ENCODE measurements at places on chromosomes 1 and 21.

GRCh38 chr1:83676106-83676505 lies 322.8 kb downstream of the TTLL7 start:
- DNase-seq, result no peak

DNA sequence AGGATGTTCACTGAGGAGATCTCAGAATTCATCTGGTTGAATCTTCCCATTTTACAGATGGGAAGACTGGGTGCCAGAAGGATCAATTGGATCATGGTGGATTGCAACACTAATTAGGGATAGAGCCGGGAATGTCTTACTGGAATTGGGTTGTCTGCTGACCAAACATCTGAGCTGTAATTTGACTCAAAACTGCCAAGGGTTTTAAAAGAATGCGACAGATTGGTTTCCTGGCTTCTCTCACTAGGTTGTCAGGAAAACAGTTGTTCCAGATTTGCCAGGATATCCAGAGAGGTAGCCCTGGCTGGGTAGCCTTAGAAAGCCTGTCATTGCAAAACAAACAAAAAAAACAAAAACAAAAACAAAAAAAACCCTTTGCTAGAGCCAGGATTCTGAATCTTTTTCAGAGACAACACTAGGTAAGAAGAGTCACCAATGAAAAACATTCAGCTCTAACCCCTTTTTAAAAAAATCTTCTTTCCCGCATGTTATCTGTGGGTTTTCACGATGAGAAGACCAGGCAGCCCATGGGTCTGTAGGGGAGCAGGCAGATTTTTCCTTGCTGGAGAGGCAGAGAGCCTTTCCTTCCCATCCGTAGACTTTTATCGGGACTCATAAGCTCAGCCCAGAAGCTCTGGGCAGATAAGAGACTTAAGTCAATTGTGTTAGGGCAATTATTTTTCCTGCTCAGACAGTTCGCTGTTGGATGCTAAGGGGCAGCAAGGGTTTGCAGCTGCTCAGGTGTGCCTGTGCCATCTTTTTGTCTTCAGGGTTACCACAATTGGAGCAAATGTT lies 418.9 kb downstream of the PRDM2 start:
- DNase-seq, result no peak

GRCh38 chr1:43143441-43143888 lies 28.6 kb downstream of the EBNA1BP2 start:
- DNase-seq, result no peak

DNA sequence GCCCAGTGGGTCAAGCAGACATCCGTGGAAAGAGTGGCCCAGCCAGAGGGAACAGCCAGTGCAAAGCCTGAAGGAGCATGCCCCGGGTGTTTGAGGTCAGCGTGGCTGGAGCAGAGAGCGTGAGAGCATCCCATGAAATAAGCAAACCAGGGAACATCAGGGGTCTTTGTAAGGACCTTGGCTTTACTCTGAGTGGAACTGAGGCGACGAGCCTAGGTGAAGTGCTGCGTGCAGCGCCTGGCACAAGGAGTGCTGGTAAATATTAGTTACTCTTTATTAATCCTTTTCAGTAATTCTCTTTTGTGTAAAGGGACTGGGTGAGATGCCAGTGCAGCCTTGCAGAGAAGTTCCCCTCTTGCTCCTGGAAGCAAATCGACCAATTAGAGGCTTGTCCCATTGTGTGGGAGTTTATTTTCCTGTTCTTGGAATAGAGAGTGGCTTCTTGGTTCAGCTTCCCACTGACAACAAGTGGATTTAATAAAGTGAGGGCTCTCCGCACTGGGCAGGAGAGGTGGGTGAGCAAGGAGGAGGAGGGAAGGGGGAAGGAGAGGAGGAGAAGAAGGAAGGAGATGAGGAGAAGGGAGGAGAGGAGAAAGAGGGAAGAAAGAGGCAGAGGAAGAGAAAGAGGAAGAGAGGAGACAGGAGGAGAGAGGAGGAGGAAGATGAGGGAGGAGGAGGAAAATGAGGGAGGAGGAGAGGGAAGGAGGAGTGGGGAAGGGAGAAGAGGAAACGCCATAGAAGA lies 37.6 kb upstream of the DISP3 start:
- DNase-seq, result no peak

DNA sequence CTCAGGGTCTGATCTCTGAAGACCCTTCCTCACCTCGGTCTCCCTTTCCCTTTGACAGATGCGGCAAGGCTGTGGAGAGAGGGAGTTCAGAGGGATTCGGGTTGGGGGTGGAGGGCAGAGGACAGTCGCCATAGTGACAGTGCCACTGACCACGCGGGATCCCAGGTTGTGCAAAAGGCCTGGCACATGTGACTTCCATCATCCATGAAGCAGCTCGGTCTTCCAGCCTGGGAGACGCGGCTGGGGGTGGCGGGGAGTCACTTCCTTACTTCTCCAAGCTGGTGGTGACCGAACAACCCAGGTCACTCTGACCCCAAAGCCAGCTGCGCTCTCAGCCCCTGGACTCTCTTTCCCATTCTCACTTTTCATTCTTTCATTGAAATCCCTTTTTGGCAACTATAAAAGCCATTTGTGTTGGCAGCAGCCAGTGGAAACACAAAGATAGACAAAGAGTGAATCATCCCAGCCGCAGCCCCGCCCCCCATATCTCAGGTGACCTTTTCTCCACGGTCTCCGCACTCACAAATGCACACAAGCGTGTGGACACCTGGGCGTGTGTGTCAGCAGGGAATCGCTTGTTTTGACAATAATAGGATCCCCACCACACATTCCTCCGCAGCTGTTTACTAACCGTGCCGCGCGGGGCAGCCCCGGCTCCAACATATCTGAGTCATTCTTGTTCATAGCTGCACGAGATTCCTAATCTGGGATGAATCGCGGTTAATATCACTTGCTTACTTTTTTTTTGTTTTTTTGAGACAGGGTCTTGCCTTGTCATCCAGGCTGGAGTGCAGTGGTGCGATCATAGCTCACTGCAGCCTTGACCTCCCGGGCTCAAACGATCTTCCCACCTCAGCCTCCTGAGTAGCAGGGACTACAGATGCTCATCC lies 68.3 kb downstream of the DHRS3 start:
- DNase-seq, result no peak

DNA sequence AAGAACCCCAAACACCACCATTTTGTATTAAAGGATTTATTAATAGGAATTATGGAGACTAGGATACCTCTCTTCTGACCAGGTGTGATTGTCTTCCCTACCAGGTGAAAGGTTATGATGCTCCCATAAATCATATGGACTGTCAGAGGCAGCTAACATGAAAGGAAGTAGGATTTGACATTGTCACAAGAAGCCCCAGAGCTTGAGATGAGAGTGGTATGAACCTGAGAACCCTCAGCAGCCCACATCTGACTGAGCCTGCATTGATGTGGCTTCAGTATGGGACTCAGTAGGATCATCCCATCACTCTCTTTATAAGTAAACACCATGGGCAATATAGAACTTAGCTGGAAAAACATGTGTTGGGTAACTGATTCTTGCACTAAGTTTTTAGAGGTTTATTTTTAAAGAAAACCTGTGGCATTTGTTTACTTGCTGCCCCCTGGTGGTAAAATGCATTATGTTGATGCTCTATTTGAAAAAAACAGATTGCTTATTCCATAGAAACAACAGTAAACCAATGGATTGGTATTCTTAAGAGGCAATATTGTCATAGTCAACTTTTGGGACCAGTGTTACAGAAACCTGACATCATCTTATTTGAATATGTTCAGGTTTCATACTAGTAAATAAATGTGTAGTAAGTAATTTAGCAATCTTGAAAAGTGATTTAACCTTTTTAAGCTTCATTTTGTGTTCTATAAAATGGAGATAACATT lies 16.6 kb upstream of the CACYBP start:
- DNase-seq, result no peak

- DNase-seq, result no peak
These were observed 53.5 kb downstream of the SLC37A1 start for GRCh38 chr21:42567214-42567555.

- DNase-seq, result no peak
These were observed 44.1 kb downstream of the NIBAN1 start for GRCh38 chr1:184930232-184930631.

- no peak for DNase-seq
These were observed 151.0 kb downstream of the CDC7 start for GRCh38 chr1:91651661-91652071.

DNA sequence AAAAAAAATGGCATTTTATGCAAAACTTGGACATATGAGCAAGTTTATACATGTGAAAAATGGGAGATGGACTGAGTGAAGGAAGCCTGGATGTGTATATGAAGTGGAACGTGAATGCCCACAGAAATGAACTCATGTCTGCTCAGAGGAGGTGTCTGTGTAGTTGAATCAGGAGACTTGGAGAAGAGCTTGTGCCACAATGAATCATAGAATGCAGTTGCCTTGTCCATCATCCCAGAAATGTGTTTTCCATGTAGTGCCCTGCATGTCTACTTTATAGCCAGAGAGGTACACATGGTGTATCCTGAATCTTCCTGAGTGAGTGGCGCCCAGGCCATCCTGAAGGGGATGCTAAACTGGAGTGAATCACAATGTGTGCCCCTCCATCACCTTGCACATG lies 2.6 kb upstream of the ILDR2 start:
- DNase-seq, result no peak

DNA sequence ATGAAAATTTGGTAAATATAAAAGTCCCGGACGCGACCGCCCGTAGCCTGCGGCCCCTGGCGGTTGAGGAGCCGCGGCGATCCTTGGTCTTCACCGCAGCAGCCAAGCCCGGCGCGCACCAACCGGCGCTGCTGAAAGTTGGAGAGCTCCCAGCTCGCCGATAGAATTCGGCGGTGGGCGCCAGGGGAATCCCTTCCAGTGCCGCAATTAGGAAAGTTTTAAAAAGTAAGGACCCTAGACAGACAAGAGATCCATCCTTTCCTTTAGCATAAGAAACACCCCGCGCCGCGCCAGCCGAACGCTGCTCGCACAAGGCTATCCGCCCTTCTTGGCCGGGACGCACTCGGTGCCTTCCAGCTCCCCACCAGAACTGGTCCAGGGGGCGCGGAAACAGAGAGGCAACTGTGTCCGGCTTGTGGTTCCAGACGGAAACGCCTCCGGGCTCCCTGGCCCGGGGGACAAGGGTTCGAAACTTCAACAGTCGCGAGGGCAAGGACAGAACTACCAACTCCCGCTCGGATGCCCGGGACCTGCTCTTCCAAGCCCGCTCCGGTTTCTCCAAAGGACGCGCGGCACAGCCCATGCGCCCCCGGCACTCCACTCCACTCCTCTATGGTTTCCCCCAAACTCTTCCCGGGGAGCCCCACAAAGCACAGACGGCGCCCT lies 1.7 kb downstream of the FAM78B start:
- no peak for DNase-seq

- DNase-seq, result no peak
These were observed 23.2 kb downstream of the MYBPH start for GRCh38 chr1:203152158-203153034.

DNA sequence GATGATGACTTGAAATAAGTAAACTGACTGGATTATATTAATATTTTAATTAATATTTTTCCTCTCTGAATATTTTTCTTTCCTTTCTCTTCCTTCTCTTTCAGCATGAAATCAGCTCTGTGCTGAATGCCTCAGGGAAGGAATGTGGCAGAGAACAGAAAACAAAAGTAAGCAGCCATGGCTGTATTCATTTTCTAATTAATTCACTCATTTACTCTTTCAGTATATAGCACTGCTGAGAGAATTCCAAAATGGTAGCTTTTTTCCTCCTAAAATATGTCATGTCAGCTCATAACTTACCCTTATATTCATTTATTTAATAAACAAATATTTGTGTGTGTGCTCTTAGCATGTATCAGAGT lies 522.5 kb downstream of the PTPRC start:
- no peak for DNase-seq

DNA sequence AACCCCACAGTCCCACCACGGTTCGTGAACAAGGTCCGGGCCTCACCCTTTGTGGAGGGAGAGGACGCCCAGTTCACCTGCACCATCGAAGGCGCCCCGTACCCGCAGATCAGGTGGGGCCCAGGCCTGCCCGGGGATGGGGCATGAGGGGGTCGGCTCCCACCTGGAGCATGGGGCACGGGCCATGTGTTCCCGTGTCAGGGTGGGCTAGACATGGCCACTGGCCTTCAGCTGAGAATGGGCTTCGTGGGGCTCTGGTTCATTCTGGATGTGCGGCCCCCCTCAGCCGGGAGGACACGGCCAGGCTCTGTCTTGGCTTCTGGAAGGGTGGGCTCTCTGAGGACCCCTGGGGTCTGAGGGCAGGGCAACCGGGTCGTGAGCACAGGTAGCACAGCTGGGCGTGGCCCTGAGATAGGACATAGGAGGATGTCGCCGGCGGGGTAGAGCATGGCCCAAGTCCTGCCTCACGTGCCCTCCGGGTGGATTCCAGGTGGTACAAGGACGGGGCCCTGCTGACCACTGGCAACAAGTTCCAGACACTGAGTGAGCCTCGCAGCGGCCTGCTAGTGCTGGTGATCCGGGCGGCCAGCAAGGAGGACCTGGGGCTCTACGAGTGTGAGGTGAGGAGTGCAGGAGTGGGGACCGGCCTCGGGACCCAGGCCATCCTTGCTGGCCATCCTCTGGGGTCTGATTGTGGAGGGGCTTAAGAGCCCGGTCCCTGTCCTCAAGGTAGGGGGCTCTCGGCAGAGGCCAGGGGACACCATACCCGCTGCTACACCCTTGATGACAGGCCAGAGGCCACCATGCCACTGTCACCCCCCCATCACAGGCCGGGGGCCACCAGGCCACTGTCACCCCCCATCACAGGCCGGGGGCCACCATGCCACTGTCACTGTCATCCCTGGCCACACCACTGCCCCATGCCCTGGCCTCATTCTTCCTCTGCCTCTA lies 55.5 kb downstream of the TRIM11 start:
- DNase-seq, result no peak

- no peak for DNase-seq
These were observed 87.0 kb downstream of the DENND1B start for GRCh38 chr1:197688233-197688632.

DNA sequence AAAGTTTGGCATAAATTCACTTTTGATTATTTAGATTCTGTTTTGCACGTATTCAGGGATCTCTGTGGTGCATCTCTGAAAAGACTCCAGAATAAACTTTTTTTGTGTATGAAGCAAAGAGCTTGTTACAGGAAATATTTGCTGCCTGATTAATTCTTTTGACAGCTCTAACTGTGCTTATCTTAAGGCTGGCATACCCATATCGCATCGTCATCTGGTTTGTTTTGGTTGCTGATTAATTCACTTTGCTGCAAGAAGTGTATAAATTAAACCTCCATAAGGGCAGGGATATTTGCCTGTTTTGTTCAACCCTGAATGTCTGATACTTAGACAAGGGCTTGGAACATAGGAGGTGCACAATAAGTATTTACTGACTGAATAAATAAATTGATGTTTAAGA lies 17.5 kb upstream of the DUSP10 start:
- DNase-seq, result no peak

DNA sequence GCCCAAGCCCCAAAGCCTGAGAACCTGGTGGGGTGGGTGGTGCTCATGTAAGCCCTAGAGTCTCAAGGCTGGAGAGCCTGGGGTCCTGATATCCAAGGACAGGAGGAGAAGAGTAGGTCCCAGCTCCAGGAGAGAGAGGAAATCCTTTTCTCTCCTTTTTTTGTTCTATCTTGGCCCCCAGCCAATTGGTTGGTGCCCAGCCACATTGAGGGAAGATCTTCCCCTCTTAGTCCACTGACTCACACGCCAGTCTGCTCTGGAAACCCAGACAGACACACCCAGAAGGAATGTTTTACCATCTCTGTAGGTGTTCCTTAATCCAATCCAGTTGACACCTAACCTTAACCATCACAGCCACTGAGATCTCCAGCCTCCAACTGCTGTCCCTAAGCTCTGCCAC lies 16.2 kb upstream of the LIN9 start:
- DNase-seq, result no peak
